ENCODE measurements at places on chromosomes 4 and X.

DNA sequence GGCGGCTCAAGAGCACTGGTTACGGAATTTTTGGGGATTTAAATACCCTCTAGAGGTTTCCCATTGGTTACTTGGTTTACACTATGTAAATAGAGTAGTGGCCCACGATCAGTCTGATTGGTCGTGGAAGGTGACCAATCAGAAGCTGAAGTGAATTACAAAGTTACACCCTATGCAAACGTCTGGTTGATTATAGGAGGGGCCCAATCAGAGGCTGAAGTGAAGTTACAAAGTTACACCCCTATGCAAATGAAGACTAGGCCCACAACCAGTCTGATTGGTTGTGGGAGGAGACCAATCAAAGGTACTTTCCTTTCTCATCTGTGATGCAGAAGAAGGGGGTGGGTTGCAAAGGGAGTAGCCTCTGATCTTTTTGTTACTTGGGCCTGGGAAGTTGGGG is 45.1 kb upstream of the HSD17B10 start:
- DNase-seq: no peak

DNA sequence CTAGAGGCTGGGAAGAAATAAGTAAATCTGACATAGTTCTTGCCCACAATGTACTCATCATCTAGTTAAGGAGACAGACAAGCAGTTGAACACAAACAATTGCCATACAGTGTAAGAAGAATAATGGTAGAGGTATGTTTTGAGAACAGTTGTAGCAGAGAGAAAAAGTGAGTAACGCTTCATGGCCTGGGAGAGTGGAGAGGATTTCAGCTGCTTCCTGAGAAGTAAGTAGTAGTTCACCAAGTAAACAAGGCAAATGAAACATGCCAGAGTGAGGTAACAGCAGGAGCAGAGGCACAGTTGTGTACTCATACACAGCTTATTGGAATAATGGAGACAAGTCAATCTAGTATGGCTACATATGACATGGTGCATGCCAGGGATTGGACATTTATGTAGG is 53.6 kb upstream of the RAP2C start:
- no peak for DNase-seq

DNA sequence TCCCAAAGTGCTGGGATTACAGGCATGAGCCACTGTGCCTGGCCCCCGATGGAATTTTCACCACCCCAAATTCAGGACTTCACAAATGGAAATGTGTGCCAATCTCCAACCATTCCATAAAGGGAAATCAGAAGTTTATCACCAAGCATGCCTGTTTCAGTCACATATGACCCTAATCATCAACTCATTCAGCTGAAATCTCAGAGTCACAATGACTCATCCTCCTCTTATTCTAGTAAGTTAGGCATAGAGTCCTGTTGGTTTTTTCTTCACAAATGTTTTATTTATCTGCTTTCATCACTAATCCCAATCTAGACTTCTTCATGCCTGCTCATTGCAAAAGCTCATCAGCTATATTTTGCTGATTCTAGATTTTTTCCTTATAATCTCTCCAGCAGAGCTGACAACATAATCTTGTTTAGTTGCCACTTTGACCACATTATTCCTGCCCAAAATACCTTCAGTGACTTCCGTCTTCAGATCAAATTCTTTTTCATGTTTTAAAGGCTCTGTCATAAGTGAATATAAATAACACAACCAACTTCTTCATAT is 83.3 kb downstream of the SLC7A11 start:
- no peak for DNase-seq

DNA sequence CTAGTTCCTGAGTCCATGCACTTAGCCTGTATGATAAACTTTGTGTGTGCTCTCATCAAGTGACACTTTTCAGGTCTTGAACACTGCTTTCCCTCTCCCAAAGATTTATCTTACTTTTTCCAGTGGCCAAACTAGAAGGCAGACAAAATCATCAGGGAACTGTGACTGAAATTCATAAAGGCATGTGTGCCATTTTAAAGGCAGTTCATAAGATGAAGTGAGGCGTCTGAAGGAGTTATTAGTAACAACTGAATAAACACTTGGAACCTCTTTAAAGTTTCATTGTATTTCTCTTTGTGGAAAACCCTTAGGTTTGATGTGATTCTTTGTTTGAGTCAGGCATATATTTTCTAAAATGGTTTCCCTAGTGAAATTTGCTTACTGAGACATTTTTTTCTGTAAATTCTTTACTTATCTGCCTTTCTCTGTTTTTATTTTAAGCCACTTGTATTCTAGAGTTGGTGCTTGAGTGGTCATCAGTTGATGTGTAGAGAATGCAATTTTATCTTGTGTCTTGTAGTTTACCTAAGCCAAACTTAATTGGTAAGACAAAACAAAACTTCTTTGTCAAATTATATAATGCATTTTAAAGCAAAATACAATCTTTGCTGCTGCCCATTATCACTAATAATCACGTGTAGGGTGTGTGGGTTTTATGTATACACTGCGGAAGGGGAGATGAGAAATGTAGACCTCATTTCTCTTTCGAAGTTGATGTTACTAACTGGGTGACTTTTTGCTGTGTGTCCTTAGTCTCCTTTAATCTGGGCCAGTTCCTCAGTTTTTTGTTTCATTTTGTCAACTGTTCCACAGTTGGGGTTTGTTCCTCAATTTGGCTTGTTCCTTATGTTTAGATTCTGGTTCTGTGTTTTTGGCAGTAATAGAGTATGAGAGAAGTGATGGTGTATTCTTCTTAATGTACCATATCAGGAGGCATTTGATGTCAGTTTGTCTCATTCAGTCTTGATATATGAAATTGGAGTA is 56.8 kb downstream of the RBPJ start:
- no peak for DNase-seq

- no peak for DNase-seq
These were observed 38.7 kb upstream of the GATB start for GRCh38 chr4:151799417-151800012.

DNA sequence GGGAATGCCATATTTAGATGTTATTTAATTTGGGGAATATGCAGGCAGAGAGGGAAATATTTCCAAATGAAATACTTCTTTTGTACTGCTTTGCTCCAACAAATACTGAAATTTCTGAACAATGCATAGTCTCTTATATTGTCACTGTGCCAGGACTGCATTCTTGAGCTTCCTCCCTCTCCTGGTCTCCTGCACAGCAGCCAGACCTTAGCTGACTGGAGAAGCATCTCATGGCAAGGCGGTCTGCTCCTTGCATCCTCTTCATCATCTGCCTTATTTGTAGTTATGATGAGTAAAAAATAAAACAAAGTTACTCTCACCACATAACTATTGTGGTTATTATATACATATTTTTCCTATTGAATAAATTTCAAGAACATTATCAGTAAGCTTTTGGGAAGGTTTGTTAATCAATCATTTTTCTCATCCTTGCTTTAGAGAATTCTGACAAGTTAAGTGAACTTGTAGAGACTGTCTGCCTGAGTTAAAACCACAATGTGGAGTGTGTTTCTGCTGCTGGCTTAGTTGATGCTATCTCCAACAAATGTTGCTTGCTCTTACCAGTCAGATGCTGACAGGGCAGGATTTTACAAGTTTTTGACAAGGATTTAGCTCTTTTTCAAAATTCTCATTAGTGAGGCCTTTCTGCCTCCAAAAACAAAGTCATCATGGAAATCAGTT is 153.6 kb downstream of the SOWAHB start:
- DNase-seq: no peak

DNA sequence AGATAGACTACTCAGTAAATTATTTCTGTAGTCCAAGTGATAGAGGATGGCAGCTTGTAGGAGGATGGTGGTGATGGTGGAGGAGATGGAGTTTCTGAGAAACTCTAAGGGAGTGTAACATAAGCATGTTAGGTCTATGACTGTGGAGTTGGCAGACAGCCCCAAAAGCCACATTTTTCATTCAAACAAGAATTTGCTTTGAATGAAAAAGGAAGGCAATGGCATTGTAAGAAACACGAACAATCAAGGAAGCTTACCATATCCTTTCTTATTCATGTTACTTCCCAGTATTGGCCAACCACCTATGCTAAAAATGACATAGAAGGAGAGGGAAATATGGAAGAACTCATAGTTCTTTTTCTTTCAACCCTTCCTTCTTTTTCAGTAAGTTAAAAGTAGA is 18.7 kb upstream of the SEC24B start:
- no peak for DNase-seq

GRCh38 chr4:98851806-98852205 is 77.1 kb downstream of the EIF4E start:
- no peak for DNase-seq

DNA sequence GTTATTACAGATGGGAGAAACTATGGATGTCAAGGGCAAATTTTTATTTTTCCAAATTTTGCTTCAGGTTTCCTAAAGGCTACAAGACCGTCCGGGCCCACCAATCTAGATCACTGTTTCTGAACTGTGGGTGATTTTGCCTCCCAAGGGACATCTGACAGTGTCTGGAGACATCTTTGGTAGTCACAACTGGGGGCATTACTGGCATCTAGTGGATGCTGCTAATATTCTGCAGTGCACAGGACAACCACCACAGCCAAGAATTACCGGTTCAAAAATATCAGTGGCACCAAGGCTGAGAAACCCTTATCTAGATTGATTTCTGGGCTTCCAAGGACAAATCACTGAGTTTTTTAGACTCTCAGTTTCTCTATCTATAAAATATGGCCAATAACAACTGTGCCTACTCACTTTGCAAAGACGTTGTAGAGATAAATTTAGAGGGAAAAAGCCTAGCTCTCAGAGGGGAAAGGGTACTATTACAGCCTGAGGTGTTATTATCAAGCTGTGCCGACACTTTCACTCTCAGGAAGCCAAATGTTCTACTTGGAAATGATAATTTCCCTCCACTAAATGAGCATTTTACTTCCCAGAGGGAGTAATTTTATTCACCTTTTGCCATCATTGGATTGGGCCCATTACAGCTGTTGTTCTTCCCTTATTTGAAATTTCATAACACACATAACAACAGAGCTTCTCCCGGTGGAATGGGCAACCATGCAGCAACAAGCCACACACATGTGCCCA is 442.1 kb downstream of the CENPC start:
- DNase-seq: no peak

DNA sequence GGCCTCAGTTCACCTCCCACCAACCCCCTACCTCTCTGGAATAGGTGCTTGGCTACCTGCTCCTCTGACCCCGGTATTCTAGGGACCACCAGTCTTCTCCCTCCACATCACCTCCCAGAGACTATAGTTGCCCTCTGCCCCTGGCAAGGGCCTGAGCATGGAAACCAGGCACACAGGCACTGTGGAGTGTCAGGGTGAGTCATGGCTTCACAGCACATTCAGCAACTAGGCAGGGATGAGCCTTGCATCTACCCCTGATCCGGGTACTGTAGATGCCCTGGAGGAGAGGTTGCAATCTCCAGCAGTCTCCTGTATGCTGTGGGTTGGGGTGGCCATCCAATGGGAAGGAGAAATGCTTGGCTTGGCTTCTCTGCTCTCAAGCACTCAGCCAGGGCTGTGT is 472.7 kb downstream of the IDS start:
- DNase-seq: no peak

GRCh38 chr4:102675141-102675540 is 85.6 kb downstream of the MANBA start:
- no peak for DNase-seq

- no peak for DNase-seq
These were observed 222.8 kb downstream of the TRAM1L1 start for GRCh38 chr4:116862592-116862991.

DNA sequence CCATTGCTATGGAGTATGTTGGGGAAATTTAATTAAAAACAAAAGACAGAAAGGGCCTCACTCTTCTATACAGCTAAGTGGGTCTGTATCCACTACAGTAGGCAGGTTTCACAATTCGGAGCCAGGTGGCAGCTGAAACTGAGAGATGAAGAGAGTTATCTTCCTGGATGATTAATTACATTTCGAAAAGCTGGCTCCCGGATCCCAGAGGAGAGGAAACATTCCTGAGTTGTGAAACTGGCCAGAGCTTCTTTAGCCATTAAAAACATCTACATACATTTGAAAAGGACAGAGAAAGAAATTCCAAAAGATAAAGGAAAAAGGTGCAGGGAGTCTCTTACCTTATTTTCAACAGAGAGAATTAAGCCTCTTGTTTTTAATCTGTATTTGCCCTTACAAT is 15.5 kb upstream of the PDZD4 start:
- DNase-seq: no peak
